ENCODE measurements at places on chromosomes 12 and 14.

GRCh38 chr12:12190087-12190809, 76.6 kb downstream of the LRP6 start:
- DNase-seq, result no peak

- no peak for DNase-seq
Measured at GRCh38 chr12:95244350-95244749, 26.7 kb downstream of the VEZT start.

DNA sequence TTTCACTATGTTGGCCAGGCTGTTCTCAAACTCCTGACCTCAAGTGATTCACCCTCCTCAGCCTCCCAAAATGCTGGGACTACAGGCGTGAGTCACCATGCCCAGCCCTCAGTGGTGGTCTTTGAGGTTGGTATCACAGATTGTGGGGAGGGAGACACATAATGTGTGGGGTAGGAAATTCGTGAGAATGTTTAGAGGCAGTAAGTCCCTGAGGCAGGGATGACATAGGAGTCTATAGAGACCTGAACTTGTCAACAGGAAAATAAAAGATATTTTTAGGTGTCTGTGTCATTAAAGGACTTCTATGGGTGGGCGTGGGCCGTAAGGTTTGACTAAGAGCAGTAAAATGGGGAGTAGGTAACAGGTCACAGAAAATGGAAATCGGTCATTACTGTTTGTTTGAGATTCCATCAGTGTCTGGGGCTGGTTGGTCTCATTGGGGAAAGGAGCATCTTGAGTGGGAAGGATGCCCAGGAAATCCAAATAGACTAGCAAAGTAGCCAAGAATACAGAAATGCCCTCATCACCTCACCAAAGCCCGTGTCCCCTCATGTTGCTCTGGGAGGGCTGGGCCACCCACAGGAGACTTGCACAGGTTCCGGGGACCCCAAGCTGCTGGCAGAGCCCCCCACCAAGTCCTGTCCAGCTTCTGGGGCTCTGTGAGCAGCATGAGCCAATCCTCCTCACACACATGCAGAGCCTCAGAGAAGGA, 63.6 kb upstream of the BCL2L14 start:
- DNase-seq, result no peak

GRCh38 chr14:27392153-27392552, 794.3 kb upstream of the NOVA1 start:
- no peak for DNase-seq

- DNase-seq, result no peak
Measured at GRCh38 chr14:101736071-101736470, 25.4 kb upstream of the PPP2R5C start.

GRCh38 chr14:96260341-96260821, 4.4 kb downstream of the BDKRB1 start:
- DNase-seq, result peak; percentile 91

DNA sequence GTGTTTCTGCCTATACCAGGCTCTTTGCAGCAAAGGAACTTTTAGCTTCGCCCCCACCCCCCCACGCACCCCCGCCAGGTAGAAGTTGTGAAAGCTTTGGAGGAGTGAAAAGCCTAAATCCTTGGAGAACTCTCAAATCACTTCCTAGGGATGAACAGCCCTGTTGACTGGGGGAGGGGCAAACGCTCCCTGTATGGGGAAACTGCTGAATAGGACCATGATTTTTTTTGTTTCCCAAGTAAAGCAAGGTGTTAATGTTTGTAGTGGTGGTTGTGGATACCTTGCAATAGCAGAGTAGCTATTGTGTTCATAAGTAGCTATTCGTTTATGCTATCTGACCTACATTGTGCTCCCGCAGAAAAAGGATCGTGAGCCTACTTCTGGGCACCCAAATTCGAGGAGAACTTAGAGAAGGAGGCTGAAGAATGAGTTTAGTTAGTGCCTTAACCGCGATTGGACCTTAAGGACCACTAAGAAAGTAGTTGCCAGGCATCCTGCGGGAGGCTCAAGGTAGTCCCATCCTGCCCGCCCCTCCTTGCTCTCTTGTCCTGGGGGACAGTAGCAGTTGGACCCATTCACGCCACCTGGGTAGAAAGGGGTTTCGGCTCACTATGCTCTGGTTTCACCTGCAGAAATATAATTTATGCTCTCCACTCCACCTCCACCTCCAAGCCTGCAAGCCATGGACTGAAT, 901 bp upstream of the NFKBIA start:
- no peak for DNase-seq

GRCh38 chr12:87425942-87426554, 603.2 kb downstream of the C12orf50 start:
- no peak for DNase-seq

- DNase-seq, result no peak
Measured at GRCh38 chr12:42960087-42960527, 370.6 kb upstream of the PRICKLE1 start.

GRCh38 chr12:72472350-72472749, 200.2 kb downstream of the TRHDE start:
- no peak for DNase-seq

GRCh38 chr14:87349921-87350320, 643.1 kb downstream of the GALC start:
- DNase-seq, result no peak

DNA sequence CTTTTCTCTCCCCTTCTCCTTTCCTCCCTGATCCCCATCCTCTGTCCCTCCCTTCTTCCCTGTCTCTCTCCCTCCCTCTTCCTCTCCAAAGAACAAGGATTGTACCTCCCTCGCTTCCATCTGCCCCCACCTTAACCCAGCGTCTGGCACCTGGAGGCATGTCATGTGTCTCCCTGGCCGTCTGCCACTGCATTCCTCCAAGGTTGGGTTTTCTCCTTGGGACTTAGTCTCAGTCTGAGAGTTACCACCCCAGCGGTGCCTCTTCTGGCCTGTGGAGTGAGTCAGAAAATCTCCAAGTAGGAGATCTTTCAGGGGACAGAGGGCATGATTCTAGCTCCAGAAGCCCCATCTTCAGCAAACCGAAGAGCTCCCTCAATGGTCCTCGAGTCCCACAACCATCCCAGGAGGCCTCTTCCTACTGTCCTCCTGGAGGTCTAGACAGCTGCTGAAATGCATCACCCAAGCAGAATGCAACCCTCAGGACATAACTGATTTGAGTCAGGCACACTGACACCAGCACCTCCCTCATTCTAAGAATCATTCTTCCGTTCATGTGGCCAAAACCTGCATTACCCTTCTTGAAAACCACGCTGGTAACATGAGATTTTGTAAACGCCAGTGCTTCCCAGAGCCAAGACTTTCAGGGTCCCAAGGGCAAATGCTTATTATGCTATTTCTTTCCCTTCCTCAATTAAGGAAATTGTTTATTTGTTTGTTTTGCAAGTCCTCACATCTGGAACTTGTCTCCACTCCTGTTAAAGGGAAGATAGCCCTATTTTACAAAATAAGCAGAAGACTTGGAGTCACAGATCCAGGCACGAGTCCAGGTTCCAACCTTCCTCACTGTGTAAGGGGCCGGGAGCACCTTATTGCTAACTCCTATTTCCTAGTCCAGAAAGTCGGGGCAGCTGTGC, 463.2 kb downstream of the BCL11B start:
- no peak for DNase-seq

DNA sequence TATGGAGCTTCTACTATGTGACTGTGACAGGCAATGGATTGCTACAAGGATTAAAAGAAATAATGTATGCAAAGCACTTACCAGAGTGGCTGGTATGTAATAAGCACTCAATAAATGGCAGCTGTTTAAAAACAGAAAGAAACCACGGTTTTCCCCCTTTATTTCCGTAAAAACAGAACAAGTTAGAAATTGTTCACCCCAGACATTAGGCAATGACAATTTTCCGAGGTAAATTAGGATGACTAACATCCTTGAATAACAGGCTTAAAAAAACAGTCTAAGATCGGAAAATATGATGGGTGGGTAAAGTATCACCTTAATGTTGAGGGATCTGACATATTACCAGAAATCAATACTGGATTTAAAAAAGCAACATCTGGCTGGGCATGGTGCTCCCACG, 20.9 kb upstream of the CNIH1 start:
- no peak for DNase-seq

GRCh38 chr12:108119126-108119973, 9.7 kb upstream of the WSCD2 start:
- DNase-seq, result no peak

GRCh38 chr12:632102-632696, 31.0 kb downstream of the NINJ2 start:
- no peak for DNase-seq

- DNase-seq, result no peak
Measured at GRCh38 chr12:102800565-102800964, 116.5 kb downstream of the PAH start.
